ENCODE measurements at places on chromosomes 12 and 14.

DNA sequence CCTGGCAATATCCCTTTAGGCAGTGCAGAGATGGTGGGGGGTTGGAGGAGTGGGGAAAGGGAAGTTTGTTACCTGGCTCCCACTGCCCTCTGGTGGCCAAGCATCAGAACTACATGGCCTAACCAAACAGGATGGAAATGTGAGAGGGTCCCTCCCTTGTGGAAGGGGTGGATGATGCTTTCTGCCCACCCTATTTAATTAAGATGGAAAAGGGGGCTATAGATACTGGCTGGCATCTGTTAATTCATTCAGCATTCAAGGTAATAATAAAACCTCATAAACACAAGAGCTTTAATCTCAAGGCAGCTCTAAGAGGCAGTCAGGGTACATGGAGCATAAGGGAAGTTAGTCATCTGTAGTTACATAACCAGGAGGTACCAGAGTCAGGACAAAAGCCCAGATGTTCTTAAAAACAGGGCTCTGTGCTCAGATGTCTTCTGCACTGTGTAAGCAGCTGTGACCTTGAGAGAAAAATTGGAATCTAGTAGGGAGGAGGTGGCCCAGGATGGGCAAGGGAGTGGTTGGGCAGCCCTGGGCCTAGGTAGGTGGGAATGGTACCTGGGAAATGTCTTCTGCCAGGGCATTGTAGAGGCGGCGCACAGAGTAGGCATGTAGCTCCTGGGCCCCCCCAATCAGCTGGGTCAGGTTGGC, 4.6 kb downstream of the AP1G2 start:
- DNase-seq = peak; percentile 48

GRCh38 chr14:68471029-68471963, 321.6 kb downstream of the ZFP36L1 start:
- no peak for DNase-seq

DNA sequence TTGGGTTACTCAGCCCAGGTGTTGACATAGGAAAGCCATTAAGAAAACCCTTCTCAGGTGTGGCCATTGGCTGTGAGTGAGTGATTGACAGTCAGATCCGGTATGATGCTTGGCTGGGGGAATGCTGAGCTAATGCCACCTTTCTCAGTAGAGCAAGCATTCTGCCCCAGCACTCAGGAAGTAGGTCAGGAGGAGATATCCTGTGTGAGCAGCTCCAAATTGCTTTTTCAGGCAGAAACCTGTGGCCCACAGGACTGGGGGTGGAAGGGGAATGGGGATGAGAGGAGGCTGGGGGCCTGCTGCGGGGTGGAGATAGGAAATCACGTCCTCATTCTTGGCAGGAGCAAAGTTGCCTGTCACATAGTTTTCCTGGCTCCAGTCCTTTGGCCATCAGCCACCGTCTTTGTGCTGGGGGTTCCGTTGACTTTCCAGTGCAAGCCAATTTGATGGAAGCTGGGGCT, 55.7 kb downstream of the NINJ2 start:
- no peak for DNase-seq

DNA sequence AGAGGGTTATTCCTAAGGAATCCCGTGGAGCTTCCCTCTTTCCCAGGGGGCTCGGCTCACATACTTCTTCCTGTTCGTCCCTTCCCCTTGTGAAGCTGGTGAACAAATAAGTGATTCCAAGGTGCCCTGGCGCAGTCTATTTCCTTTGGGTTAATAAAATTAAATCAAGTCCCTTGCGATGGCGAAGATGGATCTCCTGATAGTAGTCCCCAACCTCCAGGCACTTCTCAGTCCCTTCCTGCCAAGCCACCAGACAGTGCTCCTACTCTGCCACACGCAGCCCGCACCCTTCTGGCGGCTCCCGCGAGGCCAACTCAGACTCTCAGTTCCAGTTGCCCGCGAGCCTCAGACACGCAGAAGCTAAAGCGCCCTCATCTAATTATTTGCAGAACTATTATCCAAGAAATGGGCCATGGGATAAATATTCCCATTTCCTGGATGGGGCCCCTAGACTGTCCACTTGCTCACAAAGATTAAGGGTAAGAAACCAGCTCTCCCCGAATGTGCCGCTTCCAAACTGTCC, 2.4 kb upstream of the SIX6 start:
- no peak for DNase-seq

GRCh38 chr14:50083467-50084337, 32.7 kb downstream of the VCPKMT start:
- DNase-seq = no peak

DNA sequence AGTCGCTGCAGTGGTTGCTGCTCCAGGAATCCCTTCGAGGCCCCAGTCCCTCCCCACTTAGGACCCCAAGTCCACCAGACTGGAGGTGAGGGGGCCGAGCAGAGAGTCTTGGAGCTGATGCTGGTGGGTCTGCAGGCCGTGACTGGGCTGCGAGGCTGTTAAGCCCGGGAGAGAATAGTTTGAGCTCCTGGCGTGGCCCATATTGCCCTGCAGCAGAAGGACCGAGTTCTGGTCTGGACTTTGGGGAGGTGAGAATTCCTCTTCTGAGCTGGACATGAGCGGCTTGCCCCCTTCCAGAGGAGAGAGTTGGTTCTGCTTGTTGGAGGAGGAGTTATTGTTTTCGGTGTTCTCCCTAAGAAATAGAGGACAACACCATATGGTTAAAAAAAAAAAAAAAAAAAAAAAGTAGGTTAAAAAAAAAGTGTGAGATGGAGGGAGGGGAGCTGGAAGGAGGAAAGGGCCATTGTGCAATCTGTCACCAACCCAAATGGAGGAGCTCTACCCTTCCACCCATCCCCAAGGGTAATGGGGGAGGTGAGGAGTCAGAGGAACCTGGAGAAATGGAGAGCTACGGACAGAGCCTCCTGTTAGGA, 3.0 kb downstream of the SIX1 start:
- DNase-seq = no peak

GRCh38 chr12:102417055-102417454, 63.3 kb downstream of the IGF1 start:
- DNase-seq = no peak

- DNase-seq = no peak
Observed at GRCh38 chr12:125143491-125143890, 78.3 kb downstream of the AACS start.

- no peak for DNase-seq
Observed at GRCh38 chr12:26157001-26157400, 32.2 kb upstream of the BHLHE41 start.

GRCh38 chr14:95140060-95140858, 17.1 kb downstream of the DICER1 start:
- no peak for DNase-seq

DNA sequence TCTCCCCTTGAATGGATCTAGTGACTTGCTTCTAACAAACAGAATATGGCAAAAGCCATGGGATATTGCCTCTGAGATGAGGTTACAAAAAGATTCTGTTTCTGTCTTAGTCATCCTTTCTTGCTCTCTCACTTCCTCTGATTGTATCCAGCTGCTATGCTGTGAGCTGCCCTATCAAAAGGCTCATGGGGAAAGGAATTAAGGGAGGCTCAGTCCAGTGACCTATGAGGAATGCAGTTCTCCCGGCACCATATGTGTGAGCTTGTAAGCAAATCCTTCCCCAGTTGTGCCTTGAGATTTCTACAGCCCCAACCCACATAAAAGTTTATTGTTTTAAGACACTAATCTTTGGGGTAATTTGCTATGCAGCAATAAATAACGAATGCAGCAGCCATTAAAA, 183.1 kb downstream of the KLHL28 start:
- no peak for DNase-seq

DNA sequence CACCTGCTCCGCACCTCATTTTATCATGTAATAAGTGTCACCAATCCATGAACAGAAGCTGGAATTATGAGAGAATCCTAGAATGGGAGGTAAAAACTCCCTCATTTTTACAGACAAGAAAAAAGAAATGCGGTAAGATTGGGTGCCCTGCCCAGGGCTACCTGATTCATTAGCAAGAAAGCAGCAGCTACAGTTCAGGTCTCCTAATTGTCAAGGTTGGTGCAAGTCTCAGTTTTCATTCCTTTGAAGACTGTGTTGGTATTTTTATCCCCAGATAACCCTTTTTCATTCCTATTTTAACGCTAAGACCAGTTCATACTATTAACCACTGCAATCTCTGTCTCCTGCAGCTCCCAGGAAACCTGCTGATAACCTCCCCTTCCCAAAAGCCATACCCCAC, 6.9 kb downstream of the DUSP6 start:
- no peak for DNase-seq

DNA sequence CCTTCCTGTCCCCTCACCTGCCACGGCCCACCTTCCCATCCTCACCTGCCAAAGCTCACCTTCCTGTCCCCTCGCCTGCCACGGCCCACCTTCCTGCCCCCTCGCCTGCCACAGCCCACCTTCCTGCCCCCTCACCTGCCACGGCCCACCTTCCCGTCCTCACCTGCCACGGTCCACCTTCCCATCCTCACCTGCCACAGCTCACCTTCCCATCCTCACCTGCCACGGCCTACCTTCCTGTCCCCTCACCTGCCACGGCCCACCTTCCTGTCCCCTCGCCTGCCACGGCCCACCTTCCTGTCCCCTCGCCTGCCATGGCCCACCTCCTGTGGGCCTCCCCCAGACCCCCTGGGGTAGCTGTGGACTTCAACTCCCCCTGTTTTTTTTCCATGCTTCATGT, 48.8 kb upstream of the GPR68 start:
- no peak for DNase-seq

DNA sequence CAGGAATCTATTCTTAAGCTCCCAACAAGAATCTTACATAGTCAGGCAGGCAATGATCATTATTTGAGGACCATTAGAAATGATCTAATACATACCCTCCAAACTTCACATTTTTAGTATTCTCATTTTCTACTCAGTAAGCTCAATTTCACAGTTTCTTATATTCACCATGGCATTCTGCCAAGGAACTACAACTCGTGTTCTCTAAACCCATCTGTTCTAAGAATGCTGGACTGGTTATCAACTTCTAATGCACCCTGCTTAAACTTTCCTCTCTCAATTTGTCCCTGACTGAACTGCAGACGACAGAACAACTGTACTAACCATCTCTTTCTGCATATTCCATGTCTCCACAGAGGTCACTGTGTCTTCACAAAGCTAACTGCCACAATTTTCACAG, 58.6 kb downstream of the GXYLT1 start:
- no peak for DNase-seq

DNA sequence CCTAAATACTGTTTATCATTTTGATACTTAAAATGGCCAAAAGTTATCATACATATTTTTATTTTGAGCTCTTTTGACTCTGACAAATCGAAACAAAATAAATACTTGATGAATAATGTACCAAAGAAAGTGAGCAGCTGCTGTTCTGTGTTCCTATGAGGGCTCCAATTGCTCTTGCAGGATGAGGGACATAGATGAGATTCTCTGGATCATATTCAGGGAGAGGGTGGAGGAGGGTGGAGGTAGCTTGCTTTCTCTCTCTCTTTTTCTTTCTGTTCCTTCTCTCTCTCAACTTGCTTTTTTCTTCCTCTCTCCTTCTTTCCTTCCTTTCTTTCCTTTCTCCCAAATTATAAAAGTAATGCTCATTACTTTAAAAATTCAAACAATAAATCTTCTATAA, 8.9 kb upstream of the MYH7 start:
- DNase-seq = no peak

DNA sequence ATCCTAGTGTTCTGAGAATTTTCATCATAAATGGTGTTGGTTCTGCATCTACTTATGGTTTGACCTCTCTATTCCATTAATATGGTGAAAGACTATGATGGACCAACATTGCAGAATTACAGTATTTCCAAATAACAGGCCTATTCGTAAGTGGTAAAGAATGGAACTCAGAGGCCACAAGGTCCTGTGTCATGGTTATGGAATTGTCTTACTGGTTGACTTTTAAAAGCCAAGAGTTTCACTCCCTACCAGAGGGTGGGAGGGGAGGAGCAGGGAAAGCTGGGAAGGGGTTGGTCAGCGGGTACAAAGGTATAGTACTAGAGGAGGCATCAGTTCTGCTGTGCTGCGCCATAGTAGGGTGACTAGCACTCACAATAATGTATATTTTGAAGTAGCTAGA, 153.4 kb downstream of the TMEM132D start:
- no peak for DNase-seq

GRCh38 chr14:22099942-22100763, 426.5 kb upstream of the OR4E1 start:
- peak; percentile 20 for DNase-seq

- DNase-seq = no peak
Observed at GRCh38 chr14:22122829-22123560, 449.4 kb upstream of the OR4E1 start.

DNA sequence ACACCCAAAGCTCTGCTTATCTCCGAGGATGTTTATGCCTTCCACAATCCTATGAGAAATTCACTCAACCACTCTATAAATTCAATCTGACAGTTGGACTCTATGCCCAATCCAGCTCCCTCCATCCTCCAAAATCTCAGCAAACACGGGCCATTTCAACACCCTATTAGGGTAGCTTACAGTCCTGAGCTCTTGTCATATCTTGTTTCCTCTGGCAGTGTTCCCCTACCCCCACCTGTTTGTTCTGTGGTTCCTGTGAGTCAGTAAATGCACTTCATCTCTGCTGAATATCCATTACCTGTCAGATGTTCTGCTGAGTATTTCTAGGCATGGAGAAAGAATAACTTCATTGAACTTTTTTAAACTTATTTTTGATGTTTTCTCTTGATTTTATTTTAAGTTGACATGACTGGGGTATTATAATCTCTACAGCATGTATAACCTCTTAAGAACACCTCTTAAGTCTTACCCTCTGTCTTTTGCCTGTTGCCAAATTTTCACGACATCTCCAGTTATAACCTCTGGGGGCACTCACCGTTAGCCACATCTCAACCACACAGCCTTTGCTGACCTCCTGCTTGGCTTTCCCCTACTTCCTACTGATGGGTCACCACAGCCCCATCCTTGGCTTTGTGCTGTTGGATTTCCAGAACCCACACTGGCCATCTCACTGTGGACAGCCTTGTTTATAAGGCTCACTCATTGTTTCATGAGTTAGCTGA, 317.0 kb upstream of the TMPO start:
- no peak for DNase-seq

DNA sequence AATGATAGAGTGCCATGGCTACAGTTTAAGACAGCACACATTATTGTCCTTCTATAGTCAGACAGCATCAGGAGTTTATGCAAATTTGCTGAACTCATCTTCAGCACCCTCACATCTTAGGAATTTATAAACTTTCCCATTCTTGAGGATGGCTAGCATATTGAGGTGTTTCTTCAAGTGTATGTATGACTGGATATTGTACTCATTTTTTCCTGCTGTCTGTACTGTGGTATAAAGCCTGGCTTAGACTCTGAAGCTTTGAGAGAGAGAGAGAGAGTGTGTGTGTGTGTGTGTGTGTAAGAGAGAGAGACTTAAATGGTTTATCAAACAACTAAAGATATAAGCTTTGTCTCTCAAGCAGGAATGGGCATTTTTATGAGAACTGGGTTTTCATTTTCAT, 161.6 kb downstream of the PIK3C2G start:
- no peak for DNase-seq

DNA sequence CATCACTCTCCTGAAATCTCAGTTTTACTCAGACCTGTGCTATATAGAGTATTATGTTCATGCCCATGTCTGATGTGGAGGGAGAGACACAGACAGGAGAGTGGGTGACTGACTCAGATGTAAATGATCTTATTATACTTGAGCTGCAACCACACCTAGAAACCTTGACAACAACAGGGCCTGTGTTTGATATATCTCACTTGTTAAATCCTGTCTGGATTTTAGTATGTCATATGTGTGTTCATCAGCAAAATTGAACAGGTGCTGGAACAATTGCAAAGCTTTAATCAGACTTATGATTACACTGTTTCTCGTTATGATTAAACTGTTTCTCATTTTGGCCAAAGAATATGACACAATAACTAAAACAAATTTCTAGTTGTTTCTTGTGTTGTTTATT, 37.7 kb downstream of the DIP2B start:
- no peak for DNase-seq
